Effector CD4-positive, alpha-beta T cell (primary cell): ENCODE measurements at places on chromosomes 13 and 19.

- no peak for DNase-seq
Measured at GRCh38 chr13:105410602-105411001, 1124.9 kb downstream of the EFNB2 start.

DNA sequence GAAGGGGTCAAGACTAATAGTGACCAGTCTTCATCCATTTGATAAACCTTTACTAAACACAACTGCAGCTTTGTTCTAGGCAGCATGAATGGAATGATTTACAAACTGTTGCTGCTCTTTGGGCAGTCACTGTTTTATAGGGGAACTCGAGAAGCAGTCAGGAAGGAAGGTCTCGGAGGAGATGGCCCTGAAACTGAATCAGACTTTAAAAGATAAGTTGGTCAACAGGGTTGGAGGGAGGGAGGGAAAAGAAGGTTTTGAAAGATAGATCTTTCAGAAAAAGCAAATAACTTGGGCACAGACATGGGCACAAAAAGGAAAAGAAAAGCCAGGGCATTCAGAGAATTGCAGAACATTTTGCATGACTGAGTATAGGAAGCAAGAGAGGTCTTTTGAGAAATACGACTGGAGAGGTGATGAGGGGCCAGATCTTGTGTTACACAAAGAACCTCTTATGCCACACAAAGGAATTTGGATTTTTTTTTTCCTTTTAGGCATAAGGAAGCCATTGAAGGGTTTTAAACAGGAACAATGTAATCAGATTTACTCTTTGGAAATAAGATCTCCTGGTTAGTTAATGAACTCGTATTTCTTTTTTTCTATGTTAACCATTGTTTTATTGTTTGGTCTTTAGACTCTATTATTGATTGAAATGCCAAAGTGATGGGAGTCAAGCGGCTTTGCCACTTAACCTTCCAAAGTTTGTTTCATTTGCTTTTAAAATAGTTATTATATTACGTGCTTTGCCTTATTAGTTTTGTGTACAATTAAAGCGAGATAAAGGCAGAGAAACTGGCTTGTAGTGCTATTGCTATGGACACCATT lies 37.5 kb upstream of the SACS start:
- no peak for DNase-seq

DNA sequence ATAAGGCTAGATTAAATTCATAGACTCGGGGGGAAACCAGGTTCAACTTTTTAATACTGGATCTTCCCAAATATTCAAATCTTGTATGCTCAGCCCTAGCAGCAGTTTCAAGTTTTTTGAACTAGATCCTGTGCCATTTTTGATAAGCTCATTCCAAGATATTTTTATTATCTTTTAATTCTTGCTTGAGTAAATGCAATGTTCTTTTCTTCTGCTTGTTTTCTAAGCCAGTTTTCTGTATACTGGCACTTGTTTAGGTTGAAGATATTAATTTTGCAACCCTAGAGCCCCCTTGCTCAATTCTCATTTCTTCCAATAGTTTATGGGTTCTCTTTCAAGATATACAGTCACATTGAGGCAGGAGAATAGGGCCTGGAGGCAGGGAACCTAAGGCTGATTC lies 13.1 kb upstream of the PNMA8C start:
- DNase-seq: no peak

DNA sequence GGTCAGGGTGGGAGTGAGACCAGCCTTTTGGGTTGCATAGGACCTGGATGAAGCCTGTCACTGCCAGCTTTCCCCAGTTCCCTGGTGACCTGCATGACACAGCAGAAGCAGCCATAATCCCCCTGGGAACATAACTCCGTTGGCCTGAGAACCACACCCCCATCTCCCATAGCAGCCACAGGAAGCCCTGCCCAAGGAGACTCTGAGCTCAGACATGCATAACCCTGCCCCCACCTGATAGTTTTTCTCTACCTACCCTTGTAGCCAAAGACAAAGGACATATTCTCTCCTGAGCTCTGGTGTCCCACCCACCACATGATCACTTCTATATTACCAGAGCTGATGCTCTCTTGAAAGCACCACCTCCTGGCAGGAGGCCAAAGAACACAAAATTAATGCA lies 413.5 kb upstream of the HTR2A start:
- no peak for DNase-seq

DNA sequence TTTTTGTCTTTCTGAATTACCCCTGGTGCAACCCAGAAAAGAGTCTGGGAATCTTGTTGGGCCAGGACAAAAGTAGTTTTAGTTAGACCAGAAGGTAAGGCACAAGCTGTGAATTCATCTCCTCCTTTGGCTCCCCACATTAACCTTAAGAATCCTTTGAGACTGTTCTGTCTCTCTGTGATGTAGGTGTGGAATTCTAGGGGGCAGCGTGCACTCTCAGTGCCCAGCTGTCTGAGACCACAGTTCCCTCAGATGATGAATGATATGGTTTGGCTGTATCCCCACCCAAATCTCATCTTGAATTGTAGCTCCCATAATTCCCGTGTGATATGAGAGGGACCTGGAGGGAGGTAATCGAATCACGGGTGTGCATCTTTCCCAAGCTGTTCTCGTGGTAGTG lies 43.9 kb downstream of the ZNF506 start:
- DNase-seq: no peak

DNA sequence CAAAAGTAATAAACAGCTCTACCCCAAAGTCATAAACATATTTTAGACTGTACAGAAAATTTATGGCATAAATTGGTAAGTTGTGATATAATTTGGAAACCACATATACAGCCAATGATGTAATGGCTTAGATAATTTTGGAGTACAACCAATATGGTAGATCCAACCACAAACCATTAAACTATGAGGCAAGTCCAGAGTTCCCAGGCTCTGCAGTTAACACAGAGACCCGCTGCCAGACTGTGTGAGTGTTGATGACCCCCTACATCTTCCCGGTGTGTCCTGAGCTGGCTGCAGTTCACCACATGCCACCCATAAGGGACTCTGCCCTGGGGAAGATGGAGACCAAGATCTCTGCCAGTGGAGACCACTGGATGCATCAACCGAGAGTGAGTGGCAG lies 9.9 kb upstream of the SERPINE3 start:
- no peak for DNase-seq

GRCh38 chr19:49438261-49438660 lies 3.1 kb downstream of the SLC17A7 start:
- DNase-seq: no peak

DNA sequence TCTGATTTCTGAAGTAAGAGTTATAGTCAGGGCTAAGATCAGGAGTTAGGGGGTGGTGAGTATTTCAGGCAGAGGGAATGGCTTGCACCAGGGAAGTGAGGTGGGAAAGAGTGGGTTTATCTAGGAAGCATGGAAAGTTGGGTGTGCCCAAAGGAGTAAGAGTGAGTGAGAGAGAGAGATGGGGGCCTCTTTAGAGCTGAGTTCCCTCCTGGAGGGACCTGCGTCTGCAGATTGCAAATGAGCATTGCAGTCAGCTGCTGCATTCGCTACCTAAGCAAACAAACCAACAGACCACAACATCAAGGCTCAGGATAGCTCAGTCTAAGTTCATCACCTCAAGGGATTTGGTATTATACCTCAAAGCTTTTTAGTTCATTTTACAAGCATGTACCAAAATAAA lies 405.8 kb downstream of the FGF9 start:
- no peak for DNase-seq

- DNase-seq: no peak
Measured at GRCh38 chr19:32196690-32197420, 148.6 kb upstream of the ZNF507 start.
